Lung (tissue), 17 donors: ENCODE measurements at places on chromosomes 6 and 20. TPM values are rescaled to one million over a fixed set of nuclear protein-coding genes. Genes with fewer than 3 reads are reported as not detected.

DNA sequence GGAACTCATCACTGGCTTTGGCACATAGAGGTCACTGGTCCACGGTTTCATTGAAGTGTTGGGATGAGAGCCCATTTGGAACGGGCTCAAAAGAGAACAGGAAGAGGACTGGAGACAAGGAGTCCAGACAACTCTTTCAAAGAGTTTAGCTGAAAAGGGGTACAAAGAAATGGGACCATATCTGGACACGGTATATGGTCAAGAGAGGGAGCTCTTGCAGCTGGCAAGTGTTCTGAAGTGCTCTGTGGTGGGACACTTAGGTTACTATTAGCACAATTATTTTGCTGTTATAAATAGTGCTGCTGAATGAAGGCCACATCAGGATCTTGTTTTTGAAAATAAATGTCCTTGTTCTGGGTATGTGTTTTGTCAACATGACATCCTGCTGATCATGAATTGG lies 4.6 kb downstream of the SGK2 start:
- DNase-seq: no peak

DNA sequence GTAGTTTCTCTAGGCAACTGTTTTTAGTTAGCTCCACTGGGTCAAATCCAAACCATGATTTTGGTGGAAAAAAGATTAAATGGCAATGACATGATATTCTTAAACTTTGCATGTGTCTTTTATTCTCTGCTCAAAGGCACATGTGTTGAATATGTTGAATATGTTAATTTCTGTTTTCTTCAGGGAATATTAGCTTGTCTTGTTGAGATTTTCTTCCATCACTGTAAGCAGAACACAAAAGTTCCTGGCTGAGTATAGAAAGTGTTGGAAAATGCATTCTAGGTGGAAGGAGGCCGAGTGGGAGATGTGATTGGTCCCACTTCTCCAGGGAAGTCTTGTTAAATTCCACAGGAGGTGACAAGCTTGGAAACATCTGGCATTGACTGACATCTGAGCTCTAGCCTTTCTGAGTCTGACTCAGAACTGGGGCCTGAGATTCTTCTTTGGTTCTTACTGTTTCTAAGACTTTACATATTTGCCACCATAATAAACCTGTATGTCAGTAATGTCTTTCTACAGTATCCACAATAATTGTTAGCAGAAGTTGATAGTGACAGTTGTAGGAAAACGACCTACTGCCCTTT lies 81.1 kb downstream of the LAMA4 start:
- DNase-seq: no peak

Gene MMP24
- 4.1 TPM for polyA plus RNA-seq

Gene TPD52L2
- polyA plus RNA-seq: 66.2 TPM
